NCI-H1694 treated with DMSO at 0.1 percent for 48 hours (cell line): ENCODE measurements at places on chromosomes 1 and 21.

DNA sequence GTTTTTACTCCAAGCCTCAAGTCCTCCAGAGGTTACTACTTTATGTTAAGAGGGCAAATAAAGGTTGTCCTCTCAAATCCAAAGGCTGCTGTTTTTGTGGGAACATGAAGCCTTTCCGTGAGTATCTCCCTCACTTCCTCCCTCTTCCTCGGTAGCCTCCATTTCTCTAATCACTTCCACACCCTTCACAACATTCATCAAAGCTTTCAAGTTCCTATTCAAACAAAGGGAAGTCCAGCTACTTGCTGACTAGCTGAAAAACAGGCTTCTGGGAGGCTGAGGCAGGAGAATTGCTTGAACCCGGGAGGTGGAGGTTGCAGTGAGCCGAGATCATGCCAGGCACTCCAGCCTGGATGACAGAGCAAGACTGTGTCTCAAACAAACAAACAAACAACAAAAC lies 6.6 kb upstream of the CD48 start:
- DNase-seq = no peak

DNA sequence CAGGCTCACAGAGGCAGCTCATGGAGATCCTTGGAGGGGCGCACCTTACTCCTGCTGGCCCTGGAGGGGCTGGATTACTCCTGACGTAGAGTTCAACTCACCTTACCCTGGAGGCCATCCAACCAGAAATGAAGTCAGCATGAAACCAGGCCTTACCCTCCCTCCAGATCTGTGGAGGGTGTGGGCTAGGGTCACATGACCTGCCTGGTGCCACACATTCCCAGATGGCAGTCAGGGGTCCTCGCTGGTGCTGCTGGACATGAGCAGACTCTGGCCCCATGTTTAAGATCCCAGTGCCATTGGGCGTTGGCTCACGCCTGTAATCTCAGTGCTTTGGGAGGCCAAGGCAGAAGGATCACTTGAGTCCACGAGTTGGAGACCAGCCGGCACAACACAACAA lies 4.5 kb downstream of the C21orf58 start:
- no peak for DNase-seq

DNA sequence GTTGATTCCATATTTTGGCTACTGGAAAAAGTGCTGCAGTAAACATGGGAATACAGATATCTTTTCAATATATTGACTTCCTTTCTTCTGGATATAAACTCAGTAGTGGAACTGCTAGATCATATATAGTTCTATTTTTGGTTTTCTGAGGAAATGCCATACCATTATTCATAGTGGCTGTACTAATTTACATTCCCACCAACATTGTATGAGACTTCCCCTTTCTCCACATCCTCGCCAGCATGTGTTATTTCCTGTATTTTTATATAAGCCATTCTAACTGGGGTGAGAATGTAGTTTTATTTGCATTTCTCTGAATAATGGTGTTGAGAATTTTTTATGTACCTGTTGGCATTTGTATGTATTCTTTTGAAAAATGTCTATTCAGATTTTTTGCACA lies 385.2 kb downstream of the NUF2 start:
- no peak for DNase-seq

DNA sequence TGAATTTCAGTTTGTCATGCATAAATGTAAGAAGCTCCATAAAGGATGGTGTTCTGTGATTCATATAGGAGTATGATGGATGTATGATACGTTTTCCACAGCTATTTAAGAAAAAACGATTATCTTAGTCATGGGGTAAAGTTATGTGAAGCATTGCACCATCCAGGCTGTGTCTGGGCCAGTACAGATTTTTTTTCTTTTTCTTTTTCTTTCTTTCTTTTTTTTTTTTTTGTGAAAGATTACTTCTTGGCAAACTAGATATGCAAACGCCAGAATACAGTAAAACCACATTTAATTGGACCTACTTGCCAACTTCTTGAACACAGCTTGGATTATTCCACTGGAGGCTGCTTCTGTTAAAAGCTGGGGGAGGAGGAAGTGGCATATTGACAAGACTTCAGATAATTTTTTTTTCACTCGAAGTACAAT lies 14.9 kb downstream of the ZBTB18 start:
- DNase-seq = no peak

- DNase-seq = no peak
These were observed 297.9 kb downstream of the GRIK1 start for GRCh38 chr21:29641635-29642550.
